ENCODE measurements at places on chromosomes 4 and X.
A peak's percentile ranks its signal among the peaks of the same experiment; 100 is the strongest.

DNA sequence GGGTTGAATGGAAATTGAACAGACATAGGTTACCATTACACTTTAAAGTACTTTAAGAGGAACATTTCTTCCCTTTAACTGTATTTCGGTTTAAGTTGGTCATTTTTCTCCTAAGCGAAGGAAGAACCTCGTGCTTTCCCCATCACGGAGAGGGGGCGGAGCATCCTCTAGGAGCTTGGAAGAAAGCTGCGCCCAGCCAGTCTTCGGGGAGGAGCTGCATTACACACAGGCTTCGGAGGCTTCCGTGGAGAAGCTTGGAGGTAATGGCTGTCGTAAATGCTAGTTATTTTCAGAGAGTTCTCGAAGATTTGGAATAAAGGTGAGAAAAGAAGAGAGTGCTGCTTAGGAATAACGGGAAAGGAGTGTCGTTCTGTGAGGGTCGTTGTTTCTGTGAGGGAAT is at the start of gene PWWP3B:
Gene PWWP3B (plus strand): TSS at position 199 of the 400 bp plus-strand sequence. CDS start 37,128 bp downstream, outside the sequence.
- no peak for DNase-seq

DNA sequence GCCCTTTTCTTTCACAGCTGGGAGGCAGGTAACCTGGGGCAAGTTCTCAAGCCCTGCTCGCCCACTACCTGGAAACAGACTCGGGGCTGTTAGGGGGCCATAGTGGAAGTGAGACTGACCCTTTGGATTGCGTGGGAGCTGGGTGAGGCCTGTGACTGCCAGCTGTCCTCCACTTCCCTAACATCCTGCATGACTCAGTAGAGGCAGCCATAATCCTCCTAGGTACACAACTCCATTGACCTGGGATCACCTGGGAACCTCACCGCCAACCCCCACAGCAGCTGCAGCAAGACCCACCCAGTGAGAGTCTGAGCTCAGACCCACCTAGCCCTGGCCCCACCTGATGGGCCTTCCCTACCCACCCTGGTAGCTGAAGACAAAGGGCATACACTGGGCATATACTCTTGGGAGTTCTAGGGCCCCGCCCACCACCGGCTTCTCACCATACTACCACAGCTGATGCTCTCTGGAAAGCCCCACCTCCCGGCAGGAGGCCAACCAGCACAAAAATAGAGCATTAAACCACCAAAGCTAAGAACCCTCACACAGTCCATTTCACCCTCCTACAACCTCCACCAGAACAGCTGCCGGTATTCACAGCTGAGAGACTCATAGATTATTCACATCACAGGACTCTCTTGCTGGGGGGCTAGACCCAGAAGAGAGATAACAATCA is 61.1 kb upstream of the DCTD start:
- DNase-seq = no peak

GRCh38 chr4:95272036-95272435 is 276.7 kb downstream of the UNC5C start:
- DNase-seq = no peak

DNA sequence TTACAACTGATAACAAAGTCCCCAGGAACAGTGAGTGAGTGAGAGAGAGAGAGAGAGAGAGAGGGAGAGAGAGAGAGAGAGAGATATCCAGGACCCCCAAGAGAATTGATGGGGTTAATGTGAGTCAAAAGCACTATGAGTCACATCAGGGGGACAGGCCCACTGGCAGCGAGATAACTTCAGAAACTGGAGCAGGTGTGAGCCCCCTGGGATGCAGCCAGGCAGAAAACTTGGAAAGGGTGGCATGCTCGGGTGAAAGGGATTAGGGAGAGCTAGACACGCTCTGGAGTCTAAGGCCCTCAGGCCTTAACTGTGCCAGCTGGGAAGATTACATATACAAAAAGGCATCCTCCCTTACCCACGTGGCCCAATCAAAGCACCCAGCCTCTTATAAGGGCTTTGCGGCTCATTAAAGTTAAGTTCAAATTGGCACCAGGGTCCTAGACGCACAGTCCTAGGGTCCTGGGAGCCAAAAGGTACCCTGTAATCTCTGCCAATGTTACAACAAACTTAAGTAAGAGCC is 841 bp downstream of the ACOT9 start:
- peak; percentile 13 for DNase-seq

- no peak for DNase-seq
These were observed 216.8 kb upstream of the PSAPL1 start for GRCh38 chr4:7651461-7651921.

GRCh38 chr4:2810388-2810787 is 17.5 kb downstream of the SH3BP2 start:
- DNase-seq = no peak

- DNase-seq = no peak
These were observed 200.9 kb upstream of the DIAPH2 start for GRCh38 chrX:96483647-96484160.

DNA sequence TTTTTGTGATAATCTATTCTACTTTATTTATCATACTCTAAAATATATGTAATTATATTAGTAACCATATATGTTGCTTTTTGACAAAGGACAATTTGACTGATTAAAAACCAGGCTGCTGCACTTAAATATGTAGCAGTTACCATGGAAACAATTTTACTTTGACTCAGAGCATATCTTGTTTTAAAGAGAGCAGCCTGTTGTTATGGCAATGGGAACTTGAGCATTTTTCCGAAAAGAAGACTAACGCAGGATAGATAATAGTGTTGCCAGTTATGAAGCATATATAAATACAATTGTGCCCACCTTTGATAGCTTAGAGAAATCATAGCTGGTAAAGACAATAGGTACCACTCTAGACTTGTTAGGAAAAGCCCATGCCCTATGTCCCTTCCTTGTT is 283.0 kb downstream of the GASK1B start:
- no peak for DNase-seq

DNA sequence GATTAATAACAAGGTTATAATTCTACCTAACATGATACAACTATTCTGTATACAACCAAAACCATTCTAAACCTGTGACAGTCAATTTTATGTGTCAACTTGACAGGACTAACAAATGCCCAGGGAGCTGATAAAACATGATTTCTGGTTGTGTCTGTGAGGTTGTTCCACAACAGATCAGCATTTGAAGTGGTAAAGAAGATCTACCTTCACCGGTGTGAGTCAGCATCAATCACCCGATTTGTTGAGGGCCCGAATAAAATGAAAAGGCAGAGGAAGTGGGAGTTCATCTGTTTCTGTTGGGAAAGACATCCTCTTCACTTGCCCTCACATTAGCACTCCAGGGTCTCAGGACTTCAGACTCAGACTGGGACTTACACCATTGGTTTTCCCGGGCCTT is 187.9 kb downstream of the MAB21L2 start:
- DNase-seq = no peak

- no peak for DNase-seq
These were observed 52.4 kb downstream of the ENPP6 start for GRCh38 chr4:184165291-184165690.

GRCh38 chr4:25299476-25300203 is 12.9 kb upstream of the ZCCHC4 start:
- no peak for DNase-seq

- peak; percentile 65 for DNase-seq
These were observed 94.1 kb downstream of the DRD5 start for GRCh38 chr4:9875516-9875915.

- DNase-seq = no peak
These were observed 172.6 kb downstream of the FHIP1A start for GRCh38 chr4:151581570-151581969.

GRCh38 chr4:77127215-77127614 is 29.8 kb upstream of the CCNG2 start:
- peak; percentile 61 for DNase-seq

- DNase-seq = no peak
These were observed 1116.3 kb downstream of the FAT4 start for GRCh38 chr4:126431049-126431448.

GRCh38 chr4:73723928-73724327 is 16.4 kb upstream of the CXCL8 start:
- DNase-seq = no peak

DNA sequence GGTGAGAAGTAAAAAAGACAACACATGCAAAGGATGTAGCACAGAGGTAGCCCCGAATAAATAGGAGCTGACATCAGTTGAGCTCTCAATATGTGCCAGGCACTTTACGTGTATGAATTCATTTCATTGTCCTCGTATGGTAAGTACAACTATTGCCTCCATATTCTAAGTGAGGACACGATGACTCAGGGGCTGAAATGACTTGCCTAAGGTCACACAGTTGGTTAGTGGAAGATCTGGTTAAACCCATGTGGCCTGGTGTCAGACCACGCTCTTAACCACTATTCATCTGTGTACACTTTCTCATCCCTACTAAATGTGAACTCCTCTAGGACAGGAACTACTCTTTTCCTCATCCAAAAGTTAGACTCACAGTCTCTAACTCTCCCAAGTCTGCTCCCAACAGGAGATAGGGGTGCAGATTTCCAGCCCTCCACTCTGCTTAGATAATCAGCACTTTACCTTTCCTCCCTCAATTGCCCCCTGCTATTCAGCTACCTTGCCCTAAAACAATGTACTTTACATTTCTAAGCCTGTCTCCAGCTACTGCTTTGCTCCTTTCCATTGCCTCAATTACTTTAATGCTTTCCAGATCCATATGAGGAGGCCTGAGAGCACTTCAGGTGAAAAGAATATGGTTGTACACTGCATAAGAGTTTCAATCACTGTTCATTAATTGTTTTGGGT is 58.8 kb upstream of the LHFPL1 start:
- DNase-seq = no peak

DNA sequence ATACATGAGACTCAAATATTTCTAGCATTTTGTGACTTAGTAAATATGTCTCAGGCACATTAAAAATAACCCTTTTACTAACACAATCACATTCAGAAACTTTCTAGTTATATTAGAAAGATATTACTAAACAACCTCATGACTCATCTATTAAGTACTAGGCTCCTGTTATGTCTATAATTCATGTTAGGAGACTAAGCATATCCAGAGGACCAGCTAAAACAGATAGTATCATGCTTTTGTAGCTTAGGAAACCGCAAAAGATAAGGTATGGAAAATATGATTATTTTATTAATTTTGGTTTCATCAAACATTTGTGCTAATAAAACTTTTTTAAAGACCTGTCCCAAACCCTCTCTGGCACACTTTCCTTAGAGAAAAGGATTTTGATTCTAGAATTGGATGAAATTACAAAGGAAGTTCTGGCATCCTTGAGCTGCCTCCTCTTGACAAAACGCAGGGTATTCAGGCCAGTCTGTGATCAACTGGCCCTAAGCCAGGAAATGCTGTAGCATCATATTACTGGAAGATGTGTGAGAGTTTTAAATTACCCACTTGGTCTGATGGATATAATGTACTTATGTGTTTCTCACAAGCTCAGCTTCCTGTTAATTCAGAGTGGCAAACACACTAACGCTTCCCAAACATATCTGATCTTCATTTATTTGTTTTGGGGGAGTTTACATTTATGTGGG is 60.4 kb downstream of the NRK start:
- DNase-seq = no peak

- DNase-seq = no peak
These were observed 134.3 kb downstream of the AMELX start for GRCh38 chrX:11427453-11428071.

GRCh38 chr4:64520421-64520820 is 111.2 kb upstream of the TECRL start:
- DNase-seq = no peak

- no peak for DNase-seq
These were observed 283.9 kb upstream of the GPC4 start for GRCh38 chrX:133699023-133699728.

DNA sequence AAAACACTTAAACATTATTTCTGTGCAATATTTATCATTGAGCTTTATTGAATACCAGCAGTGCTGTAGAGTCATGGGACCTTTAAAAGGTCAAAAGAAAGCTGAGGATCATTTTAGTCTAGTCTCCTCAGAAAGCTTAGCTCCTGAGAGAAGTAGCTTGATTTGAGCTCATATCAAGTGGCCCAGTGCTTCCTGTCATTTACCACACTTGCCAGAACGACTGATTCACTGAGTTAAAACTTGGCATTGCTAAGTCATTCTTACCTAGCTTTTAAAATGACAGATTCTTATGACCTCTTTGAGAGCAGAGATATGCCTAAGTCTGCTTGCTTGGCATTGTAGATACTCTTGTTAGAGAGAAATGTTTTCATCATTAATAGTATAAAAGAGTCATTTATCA is 15.2 kb downstream of the SEPTIN11 start:
- DNase-seq = no peak

DNA sequence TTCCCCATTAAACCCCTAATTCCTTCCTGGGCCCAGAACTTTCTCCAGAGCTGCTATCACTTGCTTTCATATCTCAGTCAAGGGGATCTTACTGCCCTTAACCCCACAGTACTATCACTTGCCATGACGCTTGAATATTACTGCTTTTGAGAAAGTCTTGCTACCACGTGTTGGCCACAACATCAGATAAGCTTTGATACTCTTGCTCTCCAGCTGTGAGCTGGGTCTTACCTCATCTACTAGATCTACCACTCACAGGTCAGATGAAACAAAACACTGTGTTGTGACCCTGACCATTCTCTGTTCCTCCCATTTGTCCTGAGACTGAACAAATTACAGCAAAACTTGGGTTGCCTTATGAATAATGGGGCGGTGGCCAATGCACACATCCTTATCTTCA is 12.1 kb upstream of the TAPT1 start:
- DNase-seq = no peak

GRCh38 chr4:140633124-140633523 is 64.4 kb upstream of the UCP1 start:
- no peak for DNase-seq

GRCh38 chr4:121375262-121375661 is 5.6 kb downstream of the QRFPR start:
- no peak for DNase-seq
